ENCODE measurements at places on chromosomes 3 and 15.
A peak's percentile ranks its signal among the peaks of the same experiment; 100 is the strongest.

- no peak for DNase-seq
Measured at GRCh38 chr3:65867463-65868210, 171.1 kb downstream of the MAGI1 start.

DNA sequence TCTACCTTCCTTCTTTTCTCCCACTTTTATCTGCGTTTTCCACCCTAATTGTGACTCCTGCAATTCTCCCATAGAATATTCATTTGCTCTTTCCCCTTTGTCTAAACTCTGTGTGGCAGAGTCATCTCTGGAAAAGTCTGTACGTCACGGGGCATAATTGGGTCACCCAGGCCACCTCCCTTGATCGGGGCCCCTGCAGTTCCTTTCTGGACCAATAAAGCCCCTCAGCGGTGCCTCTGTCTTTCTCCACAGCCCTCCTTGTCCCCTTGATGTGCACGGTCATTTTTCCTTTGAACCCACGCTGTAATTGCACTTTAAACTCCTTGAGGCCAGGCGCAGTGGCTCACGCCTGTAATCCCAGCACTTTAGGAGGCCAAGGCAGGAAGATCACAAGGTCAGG lies 10.7 kb downstream of the UPK1B start:
- no peak for DNase-seq

- no peak for DNase-seq
Measured at GRCh38 chr3:171755015-171755589, 55.2 kb downstream of the PLD1 start.

- peak; percentile 16 for DNase-seq
Measured at GRCh38 chr15:25244731-25245585, 193.9 kb downstream of the UBE3A start.

GRCh38 chr15:76024021-76024768 lies 12.0 kb upstream of the NRG4 start:
- no peak for DNase-seq

DNA sequence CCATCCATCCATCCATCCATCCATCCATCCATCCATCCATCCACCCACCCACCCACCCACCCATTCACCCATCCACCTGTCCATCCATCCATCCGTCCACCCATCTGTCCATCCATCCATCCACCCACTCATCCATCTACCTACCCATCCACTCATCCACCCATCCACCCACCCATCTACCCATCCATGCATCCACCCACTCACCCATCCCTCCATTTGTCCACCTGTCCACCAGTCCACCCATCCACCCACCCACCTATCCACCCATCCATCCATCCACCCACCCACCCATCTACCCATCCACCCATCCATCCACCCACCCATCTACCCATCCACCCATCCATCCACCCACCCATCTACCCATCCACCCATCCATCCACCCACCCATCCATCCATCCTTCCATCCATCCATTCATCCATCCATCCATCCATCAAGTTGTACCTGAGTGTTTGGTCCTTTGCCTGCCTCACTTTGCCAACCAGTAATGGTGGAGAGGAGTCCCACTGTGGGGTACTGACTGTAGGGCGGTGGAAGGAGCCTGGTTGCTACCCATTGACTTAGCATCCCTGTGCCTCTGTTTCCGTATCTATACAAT lies 17.3 kb downstream of the PSTPIP1 start:
- no peak for DNase-seq

DNA sequence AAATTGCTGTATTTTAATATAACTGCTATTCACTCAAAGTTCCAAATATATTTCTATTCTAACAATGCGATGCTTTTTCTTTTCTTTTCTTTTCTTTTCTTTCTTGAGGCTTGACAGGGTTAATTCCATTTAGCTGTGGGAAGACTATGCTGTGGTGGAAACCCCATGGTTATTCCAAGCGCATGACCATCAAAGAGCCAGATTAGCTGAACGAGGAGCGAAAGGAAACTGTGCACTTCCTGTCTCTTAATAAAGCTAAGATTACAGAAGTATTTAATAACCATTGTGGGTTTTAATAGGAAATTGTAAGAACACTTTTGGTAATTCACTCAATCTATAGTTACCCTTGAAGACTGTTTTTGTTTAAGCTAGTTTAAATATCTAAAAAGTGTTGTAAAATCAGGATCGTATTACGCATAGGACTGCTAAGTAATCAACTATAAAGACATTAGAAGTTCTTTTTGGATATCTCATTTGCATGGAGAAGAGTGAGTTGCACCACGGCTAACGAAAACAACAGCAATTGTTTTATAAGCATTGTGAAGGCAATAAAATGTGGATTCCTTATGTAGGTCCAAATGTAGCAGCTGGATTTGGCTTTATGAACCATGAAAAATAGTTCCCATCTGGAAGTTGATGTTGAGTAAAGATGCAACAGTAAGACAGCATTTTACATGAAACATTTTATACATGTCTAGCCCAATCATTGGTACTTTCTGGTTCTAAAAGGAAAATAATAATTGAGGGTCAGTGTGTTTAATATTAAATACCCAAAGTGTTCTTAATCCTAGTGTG lies 105.4 kb downstream of the ZIC1 start:
- no peak for DNase-seq

Measured in omental fat pad (tissue), 4 donors.